Ovary (tissue), 10 donors: ENCODE measurements at places on chromosomes 2 and 18. TPM values are rescaled to one million over a fixed set of nuclear protein-coding genes. Genes with fewer than 3 reads are reported as not detected.

The ALPP gene
- polyA plus RNA-seq: not detected

The LBX2 gene
- 0.15 TPM for polyA plus RNA-seq

The LIPG gene
- 1.3 TPM for polyA plus RNA-seq

The ACTR2 gene
- polyA plus RNA-seq: 129 TPM

The RNF152 gene
- 2.6 TPM for polyA plus RNA-seq

The MTCL1 gene
- polyA plus RNA-seq: 6.5 TPM

The ERMN gene
- polyA plus RNA-seq: 0.38 TPM

The GNLY gene
- polyA plus RNA-seq: 10.8 TPM

The LRRC30 gene
- not detected for polyA plus RNA-seq

The IL1F10 gene
- polyA plus RNA-seq: not detected

The MAIP1 gene
- 11.9 TPM for polyA plus RNA-seq
